CD4-positive, alpha-beta T cell (primary cell): ENCODE measurements at places on chromosomes 12 and 14.

DNA sequence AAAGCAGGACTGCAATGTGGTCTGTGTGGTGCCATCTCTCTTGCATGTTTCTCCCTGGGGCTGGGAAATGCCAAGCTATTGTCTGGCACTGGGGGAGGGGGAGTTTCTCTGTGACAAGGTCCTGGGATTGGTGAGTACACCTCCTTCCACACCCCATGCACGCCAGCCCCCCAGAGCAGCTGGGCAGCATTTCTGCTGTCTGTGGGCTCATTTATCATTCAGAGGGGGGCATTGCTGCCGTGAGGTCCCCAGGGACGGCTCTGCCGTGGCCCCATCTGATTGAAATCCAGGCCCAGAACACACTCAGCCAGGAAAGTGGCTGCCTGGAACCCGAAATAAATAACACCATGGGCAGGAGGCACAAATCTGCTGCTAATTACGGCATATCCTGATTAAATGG, 12.6 kb upstream of the FAM222A start:
- no peak for DNase-seq

DNA sequence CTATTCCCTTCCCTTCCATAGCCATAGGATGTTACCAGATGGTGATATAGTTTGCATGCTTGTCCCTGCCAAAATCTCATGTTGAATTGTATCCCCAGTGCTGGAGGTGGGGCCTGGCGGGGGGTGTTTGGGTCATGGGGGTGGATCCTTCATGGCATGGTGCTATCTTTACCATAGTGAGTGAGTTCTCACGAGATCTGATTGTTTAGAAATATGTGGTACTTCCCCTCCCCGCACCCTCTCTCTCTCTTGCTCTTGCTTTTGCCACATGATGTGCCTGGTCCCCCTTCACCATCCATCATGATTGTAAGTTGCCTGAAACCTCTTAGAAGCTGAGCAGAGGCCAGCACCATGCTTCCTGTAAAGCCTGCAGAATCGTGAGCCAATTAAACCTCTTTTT, 181.3 kb downstream of the CAND1 start:
- no peak for DNase-seq

DNA sequence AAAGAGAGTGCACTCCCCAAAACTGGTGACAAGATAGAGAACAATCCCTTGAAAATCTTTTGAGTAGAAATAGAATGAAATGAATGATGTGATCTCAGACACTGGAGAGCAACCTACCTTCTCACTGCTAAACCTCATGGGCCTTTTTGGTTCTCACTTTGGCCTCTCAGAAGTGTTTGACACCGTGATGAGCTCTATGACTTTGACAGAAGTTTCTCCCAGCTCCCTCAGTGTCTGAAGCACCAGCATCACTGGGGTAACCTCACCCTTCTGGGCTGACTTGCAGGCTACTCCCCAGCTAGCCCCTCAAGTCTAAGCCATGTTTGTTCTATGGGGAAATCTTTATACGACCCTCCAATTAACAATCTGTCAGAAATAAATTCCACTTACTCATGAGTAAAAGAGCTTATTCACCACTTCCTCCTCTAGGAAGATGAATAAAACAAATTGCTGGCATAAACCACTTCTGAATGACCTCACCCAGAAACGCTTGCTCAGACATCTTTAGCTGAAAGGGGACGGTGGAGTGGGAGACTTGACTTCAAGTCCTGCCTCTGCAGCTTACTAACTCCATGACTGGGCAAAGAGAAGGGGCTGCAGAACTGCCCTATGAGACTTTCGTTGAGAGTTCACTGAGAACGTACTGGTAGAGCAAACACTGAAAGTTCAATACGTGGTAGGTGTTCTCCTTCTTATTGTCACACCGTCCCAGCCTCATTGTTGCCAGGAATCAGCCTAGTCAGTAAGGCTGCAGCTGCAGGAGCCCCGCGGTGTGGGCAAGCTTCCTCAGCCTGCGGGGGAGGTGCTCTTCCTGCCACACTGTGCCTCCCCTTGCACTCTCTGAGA, 46.5 kb downstream of the ST8SIA1 start:
- no peak for DNase-seq

GRCh38 chr12:93587611-93588010, 15.1 kb downstream of the SOCS2 start:
- no peak for DNase-seq

- no peak for DNase-seq
These were observed 254.4 kb downstream of the DAD1 start for GRCh38 chr14:22334627-22335026.

GRCh38 chr12:82931349-82932116, 244.8 kb downstream of the TMTC2 start:
- no peak for DNase-seq

- no peak for DNase-seq
These were observed 980.0 kb downstream of the TMTC2 start for GRCh38 chr12:83666690-83667089.

DNA sequence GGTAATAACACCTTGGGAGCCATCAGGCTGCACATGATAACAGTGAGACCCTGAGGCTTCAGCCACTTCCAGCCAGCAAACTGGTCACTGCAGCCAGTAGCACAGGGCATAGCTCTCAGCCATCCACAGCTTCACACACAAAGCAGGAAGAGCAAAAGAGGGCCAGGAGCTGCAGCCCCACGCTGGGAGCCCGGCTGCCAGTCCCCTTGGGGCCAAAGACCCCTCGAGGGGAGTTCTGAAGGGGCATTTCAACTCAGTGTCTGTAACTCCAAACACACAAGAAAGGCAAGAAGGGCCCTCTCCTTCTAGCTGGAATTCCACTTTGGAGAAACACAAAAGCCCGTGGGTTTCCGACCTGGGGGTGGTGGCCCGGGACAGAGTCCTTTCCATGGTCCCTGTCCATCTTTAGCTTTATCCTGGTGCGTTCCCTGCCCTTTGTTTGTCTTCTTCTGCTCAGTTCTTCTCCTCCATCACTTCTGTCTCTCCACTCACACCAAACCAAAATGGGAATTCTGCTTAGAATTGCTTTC, 151.8 kb upstream of the FKBP4 start:
- DNase-seq = no peak

GRCh38 chr12:55972042-55972441, 1.8 kb upstream of the RAB5B start:
- no peak for DNase-seq

GRCh38 chr12:108788076-108788782, 56.9 kb upstream of the CORO1C start:
- DNase-seq = no peak

- DNase-seq = no peak
These were observed 50.8 kb upstream of the CDKL1 start for GRCh38 chr14:50447461-50447860.

- no peak for DNase-seq
These were observed 21.0 kb downstream of the EEA1 start for GRCh38 chr12:92908108-92908507.

DNA sequence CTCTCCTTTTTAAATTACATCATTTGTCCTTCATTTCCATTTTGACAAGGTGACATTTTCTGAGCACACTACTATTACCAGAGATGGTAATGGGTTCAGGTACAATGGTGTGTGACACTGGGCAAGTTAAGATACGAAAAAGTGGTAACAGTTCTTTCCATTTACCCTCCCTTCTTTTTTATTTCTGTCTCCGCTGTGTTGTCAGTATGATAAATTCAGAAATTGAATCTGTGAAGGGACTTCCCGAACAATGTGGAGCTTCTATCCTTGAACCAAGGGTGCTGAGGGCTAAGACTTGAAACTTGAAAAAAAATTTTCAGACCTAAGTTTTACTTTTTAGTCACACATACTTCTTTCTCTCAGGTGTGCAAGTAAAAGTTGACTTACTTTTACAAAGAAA, 103.7 kb downstream of the ERC1 start:
- no peak for DNase-seq

DNA sequence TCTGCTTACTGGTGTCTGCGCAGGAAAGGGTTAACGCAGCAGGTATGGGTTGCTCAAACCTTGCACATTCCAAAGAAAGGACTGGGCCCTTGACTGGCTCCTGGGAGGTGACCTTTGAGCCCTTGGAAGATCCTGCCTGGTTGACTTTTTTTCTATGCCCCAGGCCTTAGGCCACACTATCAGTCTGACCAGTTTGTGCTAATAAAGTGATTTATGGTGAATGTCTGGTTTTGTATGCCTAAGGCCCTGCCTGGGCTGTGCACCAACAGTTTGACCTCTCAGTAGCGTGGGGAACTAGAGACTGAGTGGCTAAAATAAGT, 61.4 kb upstream of the SCN8A start:
- DNase-seq = no peak

DNA sequence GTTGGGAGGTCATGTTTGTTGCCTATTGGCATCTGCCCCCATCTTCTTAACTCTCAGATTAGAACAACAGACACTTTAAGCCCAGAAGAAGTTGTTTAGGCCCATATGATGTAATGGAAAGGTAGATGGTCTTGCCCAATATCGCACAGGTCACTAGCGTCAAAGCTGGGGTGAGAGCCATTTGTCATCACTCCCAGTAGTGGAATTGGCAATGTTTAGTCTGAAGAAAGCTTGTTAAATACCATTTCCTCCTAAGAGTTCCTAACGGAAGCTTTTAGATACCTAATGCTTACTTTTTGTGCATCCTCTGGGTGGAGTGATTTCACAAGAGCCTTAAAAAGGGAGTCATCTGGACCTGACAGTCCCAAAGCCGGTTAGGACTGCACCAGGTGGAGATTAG, 125.4 kb downstream of the DACT1 start:
- DNase-seq = no peak

DNA sequence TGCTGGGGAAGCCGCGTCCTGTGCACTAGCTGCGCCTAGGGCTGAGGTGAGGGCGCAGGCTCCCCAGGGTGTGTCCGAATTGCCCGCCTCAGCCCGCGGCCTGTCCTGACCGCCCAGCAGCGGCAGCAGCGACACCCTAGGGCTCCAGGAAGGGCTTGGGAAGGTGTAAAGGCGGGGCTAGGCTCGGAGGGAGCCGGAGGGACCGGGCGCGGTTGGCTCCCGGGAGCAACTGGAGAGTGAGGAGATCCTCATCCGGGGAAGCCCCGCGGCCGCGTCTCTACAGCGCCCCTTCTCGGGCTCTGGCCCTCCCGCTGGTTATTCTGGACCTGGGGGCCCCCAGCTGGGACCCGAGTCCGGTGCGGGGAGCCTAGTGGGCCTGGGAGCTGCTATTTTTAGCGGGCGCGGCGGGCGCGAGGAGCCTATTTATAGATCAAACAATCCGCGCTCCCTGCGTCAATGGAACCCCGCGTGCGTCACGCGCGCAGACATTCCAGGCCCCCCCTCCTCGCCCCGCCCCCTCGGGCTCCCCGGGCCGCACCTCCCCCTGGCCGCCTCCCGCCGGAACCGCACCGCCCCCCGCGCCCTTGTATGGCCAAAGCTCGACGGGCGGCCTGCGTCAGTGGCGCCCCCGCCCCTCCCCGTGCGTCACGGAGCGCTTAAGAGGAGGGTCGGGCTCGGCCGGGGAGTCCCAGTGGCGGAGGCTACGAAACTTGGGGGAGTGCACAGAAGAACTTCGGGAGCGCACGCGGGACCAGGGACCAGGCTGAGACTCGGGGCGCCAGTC, at the start of gene NR4A1:
Gene NR4A1, plus strand, starts transcription at position 685 of the 784 bp plus-strand sequence. CDS start 2,887 bp downstream, outside the sequence.
- DNase-seq = peak; percentile 100

- no peak for DNase-seq
These were observed 809 bp downstream of the PRKD1 start for GRCh38 chr14:29926701-29927375.

DNA sequence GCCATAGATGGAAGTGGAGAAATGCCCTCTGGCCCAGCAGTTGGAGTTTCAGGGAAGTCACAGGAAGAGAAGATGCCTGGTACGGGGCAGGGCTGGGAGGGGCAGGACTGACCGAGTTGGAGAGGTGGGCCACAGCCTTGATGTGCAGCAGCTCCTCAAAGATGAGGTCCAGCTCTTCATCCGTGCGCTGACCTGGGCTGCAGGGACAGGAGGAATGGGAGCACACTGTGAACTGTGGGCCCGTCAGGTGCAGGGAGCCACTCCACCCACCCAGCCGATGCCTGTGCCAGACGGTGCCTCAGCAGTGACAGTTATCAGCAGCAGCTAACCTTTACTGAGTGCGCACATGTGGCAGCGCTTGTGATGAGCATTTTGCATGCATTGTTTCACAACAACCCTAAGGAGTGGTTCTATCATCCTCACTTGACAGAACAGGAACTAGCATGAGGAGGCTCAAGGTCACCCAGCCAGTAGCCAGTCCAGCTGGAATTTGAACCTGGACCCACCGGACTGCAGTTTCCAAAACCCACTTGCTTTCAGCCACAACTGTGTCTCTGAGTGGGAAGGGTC, 8.4 kb downstream of the RAPGEF3 start:
- DNase-seq = no peak

DNA sequence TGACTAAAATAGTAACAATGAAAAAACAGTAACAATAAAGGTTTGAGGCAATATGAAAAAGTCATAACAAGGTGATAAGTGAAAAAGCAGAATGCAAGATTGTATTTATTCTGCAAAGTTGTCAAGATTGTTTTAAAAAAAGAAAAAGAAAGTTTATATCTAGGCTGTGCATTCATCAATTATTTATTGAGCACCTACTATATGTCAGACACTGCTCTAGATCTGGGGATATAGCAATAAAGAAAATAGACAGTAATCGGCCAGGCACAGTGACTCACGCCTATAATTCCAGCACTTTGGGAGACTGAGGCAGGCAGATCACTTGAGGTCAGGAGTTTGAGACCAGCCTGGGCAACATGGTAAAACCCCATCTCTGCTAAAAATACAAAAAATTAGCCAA, 3.8 kb downstream of the PLA2G1B start:
- no peak for DNase-seq

DNA sequence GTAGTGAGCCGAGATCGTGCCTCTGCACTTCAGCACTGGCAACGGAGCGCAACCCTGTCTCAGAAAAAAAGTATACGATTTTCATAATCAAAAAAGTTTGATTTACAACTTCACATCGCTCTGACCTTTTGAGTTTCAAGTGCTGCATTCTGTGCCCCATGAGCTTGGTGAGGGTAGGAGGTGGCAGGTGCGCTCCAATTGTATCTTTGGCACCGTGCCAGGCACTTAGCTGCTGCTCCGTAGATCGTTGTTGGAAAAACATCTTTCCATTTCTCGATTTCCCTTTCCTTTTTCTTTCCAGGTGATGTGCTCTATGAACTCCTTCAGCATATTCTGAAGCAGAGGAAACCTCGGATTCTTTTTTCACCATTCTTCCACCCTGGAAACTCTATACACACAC, 203.7 kb downstream of the ETV6 start:
- DNase-seq = no peak

DNA sequence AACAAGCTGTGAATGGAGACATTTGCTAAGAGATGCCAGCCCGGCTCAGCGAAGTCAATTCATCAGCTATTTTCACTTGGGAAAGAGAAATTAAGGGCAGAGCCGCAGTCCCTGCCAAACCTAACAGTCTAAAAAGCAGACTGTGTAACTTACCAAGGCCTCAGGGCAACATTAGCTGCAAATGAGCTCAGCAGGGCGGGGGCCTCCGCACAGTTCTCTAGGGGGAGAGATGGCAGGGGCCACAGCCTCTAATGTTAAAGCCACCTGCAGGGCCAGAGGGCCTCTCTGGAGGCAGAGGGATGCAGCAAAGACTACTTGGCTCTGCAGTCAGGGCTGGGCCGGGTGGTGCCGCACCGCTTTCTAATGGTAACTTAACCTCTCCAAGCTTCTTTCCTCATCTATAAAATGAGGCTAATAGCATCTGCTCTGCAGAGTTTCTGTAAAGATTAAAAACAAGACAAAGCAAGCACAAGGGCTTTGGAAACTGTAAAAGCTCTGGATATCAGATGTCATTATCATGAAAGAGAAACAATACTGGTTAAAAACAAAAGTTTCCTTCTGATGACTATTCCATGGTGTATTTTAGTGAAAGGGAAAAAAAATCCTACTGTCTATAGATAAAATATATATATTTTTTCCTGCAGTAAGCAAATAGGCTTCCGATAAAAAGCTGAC, 13.4 kb upstream of the GPRC5A start:
- no peak for DNase-seq
